ENCODE measurements at places on chromosomes 4 and X.

- peaks cover 4% of the 10 kb centered on the region for H3K4me1 ChIP-seq
- H3K36me3 ChIP-seq = no peaks in the 10 kb centered on the region
- no peak overlapping the region for H3K27ac ChIP-seq
- no peak overlapping the region for H3K4me3 ChIP-seq
These were observed 38.4 kb downstream of the PSAPL1 start for GRCh38 chr4:7396186-7396910.

DNA sequence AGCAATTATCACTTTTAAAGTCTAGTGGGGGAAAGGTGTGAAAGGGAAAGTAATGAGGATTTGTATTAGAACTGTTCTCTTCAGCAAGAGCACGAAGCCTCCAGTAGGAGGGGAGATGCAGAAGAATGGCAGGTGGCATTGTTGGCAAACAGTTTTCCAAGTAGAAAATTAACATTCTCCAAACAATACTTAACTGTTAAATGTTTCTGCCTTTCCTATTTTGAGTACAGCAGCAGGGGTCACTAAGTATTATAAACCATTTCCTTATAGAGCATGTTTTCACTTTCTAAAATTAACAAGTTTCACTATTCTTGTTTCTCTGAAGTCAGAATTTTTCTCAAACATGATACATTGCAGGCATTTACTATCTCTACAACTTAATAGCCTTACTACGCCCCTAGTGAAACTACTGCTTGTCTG lies 58.7 kb downstream of the LEF1 start:
- DNase-seq = no peak
- no peaks in the 10 kb centered on the region for H3K36me3 ChIP-seq
- peaks cover 46% of the 10 kb centered on the region for H3K4me1 ChIP-seq

GRCh38 chrX:1679238-1679637 lies 64.4 kb downstream of the ASMT start:
- no peak for DNase-seq
- H3K36me3 ChIP-seq = no peaks in the 10 kb centered on the region
- H3K4me1 ChIP-seq = no peaks in the 10 kb centered on the region
- H3K27ac ChIP-seq = no peak overlapping the region
- H3K4me3 ChIP-seq = no peak overlapping the region

DNA sequence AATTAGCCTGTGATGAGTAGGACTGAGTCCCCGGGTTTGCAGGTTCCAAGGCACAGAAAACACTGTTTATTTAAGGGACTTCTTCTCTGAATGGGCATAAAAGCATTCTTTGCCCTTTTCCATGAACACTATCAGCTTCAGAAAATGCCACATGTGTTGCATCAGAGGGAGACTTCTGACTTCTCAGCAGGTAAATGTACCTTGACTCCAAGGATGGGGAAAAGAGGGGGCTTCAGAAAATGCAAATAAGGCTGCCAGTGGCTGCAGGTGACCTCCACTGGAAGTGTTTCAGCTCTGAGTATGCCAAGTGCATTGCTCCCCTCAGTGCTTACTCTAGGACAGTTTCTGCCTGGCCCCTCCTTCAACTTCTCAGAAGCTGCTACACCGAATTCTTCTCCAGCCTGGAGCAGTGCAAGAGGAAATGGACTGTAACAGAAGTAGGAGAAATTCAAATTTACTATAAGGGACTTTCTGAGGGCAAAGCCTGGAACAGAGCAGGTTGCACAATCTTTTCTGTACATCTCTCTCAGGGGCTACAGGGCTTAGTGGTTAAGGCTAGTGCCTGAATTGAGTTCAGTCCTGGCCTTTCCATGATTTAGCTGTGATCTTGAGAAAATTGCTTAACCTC lies 233.2 kb downstream of the PTTG2 start:
- no peaks in the 10 kb centered on the region for H3K4me1 ChIP-seq
- DNase-seq = no peak
- H3K36me3 ChIP-seq = no peaks in the 10 kb centered on the region
- H3K27me3 ChIP-seq = peaks cover 3% of the 10 kb centered on the region
